ENCODE measurements at places on chromosomes 2 and 18.

DNA sequence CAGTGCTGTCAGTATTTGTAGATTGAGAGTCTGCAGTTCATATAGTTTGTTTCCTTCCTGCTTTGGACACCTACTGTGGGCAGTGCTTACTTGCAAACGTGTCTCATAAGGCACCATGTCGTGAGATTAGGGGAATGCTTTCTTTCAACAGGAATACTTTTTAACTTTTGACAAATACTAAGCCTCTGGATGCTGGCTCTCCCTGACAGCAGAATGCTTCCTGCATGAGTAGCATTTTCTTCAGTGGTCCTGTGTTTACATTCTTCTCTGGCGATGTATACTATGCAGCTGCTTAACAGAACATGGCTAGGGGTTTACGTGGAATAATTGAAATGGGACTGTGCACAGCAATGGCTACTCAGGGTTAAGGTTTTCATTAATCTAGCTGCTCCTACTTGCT lies 807.5 kb downstream of the MBD2 start:
- no peak for DNase-seq

- DNase-seq: no peak
Measured at GRCh38 chr18:58216071-58216481, 172.1 kb downstream of the NEDD4L start.

DNA sequence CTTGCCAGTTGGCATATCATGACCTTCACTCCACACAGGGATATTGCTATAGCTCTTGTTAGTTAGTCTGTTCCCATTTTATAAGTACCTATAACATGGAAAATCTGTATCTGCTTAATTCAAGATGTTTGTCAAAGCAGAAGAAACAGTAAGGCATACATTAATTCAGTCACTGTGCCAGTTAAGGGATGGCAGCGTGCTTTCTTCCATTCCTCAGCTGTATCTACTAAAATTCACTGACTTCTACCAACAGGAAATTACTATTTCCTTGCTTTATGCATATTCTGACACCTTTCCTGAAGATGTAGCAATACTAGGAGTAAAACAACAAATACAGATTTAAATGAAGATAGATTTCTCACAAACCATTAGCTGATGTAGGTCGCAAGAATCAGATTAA lies 59.9 kb downstream of the RNF152 start:
- no peak for DNase-seq

DNA sequence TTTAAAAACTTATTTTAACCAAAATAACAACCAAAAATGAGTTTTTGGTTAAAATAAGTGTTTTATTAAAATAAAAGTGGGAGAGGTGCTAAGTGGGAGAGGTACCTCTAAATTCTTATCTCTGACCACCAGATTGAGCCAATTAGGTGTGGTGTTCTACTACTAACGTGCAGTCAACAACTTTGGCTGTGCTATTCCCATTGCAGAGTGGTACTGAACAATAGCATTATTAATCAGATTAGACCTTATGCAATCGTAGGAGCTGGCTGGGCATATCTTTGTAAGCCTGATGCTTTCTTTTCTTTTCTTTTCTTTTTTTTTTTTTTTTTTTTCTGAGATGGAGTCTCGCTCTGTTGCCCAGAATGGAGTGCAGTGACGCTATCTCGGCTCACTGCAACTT lies 38.9 kb downstream of the RAB27B start:
- DNase-seq: no peak

- no peak for DNase-seq
Measured at GRCh38 chr2:146523196-146523595, 1321.6 kb upstream of the ACVR2A start.

GRCh38 chr2:32591669-32592463 lies 36.0 kb upstream of the TTC27 start:
- DNase-seq: peak; percentile 15

DNA sequence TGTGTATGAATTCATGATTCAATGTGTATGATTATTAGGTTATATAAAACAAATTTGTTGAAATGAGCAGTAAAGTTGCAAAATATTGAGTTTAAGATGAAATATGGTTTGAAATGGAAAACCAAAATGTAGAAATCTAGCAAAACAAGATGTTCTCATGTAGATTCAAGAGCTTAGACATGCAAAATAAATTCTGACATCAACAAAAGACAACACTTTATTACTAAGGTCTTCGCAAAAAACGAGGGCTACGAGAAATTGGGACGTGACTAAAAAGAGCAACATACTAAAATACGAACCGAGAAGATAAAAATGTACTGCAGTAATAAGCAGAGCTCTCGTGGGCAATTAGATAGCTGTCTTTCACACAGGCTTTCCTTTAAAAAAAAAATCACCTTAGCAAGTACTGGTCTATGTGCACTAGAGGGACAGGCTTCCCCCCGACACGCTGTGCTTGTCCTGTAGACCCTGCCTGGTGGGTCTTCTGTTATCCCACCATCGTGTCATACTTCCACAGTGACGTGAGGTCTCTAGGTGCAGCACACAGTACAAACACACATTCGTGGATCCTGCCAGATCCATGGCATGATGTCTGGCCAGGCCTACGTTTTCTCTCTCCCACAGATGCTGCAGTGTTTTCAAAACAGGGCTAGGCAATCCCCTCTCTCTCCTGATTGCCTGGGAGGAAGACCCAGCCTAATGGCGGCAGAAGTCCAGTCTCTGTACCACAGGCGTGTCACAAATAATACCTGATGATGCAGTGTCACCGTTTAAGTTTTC lies 240.8 kb downstream of the TCF4 start:
- no peak for DNase-seq

DNA sequence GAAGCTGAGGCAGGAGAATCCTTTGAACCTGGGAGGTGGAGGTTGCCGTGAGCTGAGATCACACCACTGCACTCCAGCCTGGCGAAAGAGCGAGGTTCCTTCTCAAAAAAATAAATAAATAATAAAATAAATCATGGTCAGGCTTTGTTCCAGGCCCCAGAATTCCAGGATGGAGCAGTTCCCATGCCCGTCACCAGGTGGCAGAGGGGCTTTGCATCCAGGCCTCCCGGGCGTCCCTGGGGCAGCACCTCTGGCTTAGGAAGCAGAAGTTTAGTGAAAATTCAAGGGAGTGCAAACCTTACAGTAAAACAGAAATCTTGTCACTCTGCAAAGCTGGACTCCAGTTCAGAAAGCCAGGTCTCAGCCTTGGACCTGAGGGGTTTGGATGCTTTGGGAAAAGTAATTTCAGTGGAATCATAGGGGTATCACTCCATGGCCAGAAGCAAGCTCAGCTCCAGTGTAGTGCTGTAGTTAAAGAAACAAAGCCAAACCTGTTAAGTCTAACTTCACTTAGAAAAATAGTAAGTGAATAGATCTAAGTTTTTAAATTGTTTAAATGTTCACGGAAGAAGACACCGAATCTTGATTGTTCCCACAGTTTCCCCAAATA lies 512.7 kb downstream of the CMPK2 start:
- no peak for DNase-seq

Data from inflammatory macrophage (primary cell).